ENCODE measurements at places on chromosomes 6 and 20. TPM values are rescaled to one million over a fixed set of nuclear protein-coding genes. Genes with fewer than 3 reads are reported as not detected.

Gene NDRG3
- total RNA-seq: 29.3 TPM

- no peaks in the 10 kb centered on the region for H3K27me3 ChIP-seq
- H3K4me1 ChIP-seq: no peaks in the 10 kb centered on the region
- H3K27ac ChIP-seq: no peak overlapping the region
- no peak overlapping the region for H3K4me3 ChIP-seq
Observed at GRCh38 chr6:149913540-149914240, 9.2 kb downstream of the RAET1G start.

DNA sequence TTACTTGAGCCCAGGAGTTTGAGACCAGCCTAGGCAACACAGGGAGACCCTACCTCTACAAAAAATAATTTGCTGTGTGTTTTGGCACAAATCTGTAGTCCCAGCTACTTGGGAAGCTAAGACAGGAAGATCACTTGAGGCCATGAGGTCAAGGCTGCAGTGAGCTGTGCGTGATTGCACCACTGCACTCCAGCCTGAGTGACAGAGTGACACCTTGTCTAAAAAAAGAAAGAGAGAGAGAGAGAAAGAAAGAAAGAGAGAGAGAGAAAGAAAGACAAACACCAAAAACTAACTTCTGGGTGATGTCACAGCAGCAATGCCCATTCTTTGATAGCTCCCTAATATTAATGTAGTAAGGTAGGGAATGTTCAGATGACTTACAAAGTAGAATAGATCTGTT lies 20.4 kb downstream of the USP49 start:
- DNase-seq: no peak
- H3K4me3 ChIP-seq: no peak overlapping the region
- H3K27ac ChIP-seq: no peak overlapping the region
- H3K36me3 ChIP-seq: no peaks in the 10 kb centered on the region
- H3K4me1 ChIP-seq: no peaks in the 10 kb centered on the region
- H3K27me3 ChIP-seq: no peaks in the 10 kb centered on the region

DNA sequence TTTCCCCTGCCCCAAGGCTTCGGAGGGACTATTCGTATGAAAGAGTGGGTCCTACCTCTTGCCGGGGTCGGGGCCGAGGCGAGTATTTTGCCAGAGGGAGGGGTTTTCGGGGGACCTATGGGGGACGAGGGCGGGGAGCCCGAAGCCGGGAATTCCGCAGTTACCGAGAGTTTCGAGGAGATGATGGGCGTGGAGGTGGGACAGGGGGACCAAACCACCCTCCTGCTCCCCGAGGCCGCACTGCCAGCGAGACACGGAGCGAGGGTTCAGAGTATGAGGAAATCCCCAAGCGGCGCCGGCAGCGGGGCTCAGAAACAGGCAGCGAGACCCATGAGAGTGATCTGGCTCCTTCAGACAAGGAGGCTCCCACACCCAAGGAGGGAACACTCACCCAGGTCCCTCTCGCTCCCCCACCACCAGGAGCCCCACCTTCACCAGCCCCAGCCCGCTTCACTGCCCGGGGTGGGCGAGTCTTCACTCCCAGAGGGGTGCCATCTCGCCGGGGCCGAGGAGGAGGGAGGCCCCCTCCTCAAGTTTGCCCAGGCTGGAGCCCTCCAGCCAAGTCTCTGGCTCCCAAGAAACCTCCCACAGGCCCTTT lies 11.3 kb downstream of the PRRC2A start:
- H3K27ac ChIP-seq: no peak overlapping the region
- peaks cover 62% of the 10 kb centered on the region for H3K36me3 ChIP-seq
- no peaks in the 10 kb centered on the region for H3K4me1 ChIP-seq
- no peak overlapping the region for H3K4me3 ChIP-seq

DNA sequence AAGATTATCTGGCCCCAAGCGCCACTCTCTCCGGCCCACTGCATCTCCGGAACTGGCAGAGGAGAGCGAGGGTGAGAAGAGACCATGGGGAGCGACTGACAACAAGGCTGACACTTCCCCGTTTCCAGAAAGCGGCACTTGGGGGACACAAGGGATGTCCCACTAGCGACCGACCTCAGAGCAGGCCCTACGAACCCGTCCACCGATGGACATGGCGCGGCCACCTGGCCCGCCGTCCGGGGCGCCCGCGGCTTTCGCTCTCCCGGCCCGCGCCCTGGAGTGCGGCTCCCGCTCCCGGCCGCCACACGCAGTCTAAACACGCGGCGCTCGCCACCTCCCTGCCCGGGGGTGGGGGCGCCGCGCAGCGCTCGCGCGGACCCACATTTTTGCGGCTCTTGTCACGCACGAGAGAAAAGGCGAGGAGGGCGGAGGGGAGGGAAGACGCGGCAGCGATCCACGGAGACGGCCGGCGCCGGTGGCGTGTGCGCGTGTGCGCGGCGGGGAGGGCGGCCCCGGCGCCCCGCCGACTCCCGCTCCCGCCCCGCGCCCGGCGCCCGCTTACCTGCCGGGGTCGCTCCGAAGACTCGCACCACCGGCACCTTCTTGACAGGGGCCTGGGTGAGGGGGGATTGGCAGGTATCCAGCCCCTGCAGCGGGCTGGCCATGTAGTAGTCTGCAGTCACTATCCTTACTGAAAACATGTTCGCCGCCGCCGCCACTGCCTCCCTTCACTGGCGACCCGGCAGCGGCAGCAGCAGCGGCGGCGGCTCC lies 645 bp downstream of the REV3L start:
- peak overlapping the region; percentile 68 for H3K4me3 ChIP-seq
- H3K36me3 ChIP-seq: no peaks in the 10 kb centered on the region
- no peak for DNase-seq
- H3K4me1 ChIP-seq: peaks cover 50% of the 10 kb centered on the region
- H3K27ac ChIP-seq: peak overlapping the region; percentile 86

DNA sequence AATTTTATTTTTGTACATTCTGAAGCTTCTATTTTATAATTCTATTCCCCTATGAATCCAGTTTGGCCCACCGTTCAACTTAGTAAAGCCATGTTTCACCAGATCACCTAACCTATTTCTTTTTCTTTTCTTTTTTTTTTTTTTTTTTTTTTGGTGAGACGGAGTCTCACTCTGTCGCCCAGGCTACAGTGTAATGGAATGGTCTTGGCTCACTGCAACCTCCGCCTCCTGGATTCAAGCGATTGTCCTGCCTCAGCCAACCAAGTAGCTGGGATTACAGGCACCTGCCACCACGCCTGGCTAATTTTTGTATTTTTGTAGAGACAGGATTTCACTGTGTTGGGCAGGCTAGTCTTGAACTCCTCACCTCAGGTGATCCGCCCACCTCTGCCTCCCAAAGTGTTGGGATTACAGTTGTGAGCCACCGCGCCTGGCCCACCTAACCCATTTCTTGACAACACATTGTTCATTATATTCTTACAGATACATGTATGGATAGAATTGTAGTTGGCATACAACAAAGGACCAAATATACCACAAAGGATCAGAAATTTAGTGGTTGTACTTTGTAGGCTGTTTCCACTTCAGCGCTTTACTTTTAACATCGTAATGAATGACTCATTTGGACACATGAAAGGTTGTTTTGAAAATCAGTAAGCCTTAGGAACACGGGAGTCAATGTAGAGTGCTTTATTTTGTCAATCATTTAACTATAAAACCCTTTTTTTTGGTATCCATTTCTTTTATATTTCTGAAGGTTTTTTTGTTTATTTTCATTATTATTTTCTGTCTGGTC lies 63.2 kb downstream of the GJA1 start:
- no peak overlapping the region for H3K27ac ChIP-seq
- H3K36me3 ChIP-seq: no peaks in the 10 kb centered on the region
- no peak for DNase-seq
- peaks cover 6% of the 10 kb centered on the region for H3K4me1 ChIP-seq
- H3K27me3 ChIP-seq: no peaks in the 10 kb centered on the region
- no peak overlapping the region for H3K4me3 ChIP-seq

DNA sequence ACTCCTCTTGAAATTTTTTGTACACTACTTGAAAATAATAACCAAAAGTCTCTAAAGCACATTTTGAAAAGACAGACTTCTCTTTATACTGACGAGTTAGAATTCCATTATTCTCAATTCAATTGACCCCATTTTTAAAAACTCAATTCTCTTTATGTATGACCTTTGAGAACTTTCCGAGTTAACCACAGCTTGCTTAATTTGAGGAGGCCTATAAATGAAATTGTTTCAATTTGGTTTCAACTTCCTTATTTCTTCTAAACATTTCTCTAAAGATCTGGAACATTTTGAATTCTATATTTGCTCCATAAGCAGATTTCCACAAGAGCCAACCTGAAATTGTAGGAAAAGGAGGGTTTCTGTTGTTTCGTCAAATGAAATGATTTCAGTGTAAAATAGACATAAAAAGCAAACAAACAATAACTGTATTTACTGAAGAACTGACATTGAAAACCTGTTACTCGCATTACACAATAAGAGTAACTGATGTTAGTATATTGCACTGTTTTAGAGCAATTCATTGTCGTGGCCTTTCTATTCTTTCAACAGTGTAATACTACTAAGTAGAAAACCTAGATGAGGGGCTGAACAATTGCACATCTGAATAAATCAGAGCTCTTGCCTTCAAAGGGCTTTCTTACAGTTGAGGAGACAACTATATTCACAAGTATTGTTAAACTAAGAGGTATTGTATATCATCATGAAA lies 223.6 kb downstream of the HIVEP2 start:
- no peak for DNase-seq
- no peak overlapping the region for H3K4me3 ChIP-seq
- H3K4me1 ChIP-seq: no peaks in the 10 kb centered on the region
- H3K36me3 ChIP-seq: no peaks in the 10 kb centered on the region
- H3K27me3 ChIP-seq: no peaks in the 10 kb centered on the region

GRCh38 chr6:22569281-22570184 lies at the start of gene HDGFL1:
Gene HDGFL1, plus strand, starts transcription at chr6:22569566. Its CDS starts 10 bp downstream, at chr6:22569576.
- H3K27me3 ChIP-seq: no peaks in the 10 kb centered on the region
- H3K36me3 ChIP-seq: no peaks in the 10 kb centered on the region
- H3K4me1 ChIP-seq: no peaks in the 10 kb centered on the region
- no peak for DNase-seq
- no peak within 1 kb of the TSS for H3K27ac ChIP-seq

DNA sequence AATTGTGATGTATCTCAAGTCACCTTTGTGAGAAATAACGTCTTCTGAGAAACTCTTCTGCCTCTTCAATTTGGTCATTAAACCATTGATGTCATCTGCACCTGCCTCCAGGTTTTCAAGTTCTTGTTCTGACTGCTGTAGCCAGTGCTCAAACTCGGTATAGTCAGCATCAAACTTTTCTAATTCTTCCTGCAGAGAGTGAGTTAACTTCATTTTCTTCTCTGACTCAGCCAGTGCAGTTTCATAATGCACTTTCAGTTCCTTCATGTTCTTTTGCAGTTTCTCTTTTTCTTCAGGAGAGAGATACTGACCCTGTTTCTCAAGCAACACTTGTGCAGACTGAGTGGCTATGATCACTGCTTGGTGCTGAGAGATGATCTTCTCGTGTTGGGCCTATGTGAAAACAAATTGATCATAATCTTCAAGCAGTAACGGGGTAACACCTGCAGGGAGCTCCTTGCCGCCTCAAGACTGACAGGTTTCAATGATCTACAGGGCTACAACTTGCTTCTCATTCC lies 48.8 kb downstream of the DST start:
- H3K4me1 ChIP-seq: no peaks in the 10 kb centered on the region
- H3K4me3 ChIP-seq: no peak overlapping the region

GRCh38 chr6:26613689-26614683 lies 17.2 kb downstream of the ABT1 start:
- H3K27me3 ChIP-seq: no peaks in the 10 kb centered on the region
- no peaks in the 10 kb centered on the region for H3K36me3 ChIP-seq
- DNase-seq: no peak
- H3K4me3 ChIP-seq: no peak overlapping the region
- no peak overlapping the region for H3K27ac ChIP-seq

DNA sequence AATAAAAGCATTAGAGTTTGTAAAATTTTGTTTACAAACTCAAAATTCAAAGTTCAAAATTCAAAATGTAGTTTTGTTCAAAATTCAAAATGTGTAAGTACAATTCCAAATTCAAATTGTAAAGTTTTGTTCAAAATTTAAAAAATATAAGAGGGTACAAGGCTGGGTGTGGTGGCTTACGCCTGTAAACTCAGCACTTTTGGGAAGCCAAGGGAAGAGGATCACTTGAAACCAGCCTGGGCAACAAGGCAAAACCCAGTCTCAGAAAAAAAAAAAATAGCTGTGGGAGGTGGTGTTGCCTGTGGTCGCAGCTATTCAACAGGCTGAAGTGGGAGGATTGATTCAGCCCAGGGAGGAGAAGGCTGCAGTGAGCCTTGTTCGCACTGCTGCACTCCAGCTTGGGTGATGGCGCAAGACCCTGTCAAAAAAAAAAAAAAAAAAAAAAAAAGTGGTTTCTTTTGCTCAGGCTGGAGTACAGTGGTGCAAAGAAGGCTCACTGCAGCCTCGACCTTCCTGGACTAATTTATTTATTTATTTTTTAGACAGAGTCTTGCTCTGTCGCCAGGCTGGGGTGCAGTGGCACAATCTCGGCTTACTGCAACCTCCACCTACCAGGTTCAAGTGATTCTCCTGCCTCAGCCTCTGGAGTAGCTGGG lies 5.4 kb upstream of the ZBTB12 start:
- H3K27ac ChIP-seq: no peak overlapping the region
- H3K4me1 ChIP-seq: peaks cover 66% of the 10 kb centered on the region
- H3K4me3 ChIP-seq: no peak overlapping the region
- no peak for DNase-seq
- H3K36me3 ChIP-seq: no peaks in the 10 kb centered on the region
- H3K27me3 ChIP-seq: no peaks in the 10 kb centered on the region

Gene FOXC1
- 40.7 TPM for total RNA-seq

DNA sequence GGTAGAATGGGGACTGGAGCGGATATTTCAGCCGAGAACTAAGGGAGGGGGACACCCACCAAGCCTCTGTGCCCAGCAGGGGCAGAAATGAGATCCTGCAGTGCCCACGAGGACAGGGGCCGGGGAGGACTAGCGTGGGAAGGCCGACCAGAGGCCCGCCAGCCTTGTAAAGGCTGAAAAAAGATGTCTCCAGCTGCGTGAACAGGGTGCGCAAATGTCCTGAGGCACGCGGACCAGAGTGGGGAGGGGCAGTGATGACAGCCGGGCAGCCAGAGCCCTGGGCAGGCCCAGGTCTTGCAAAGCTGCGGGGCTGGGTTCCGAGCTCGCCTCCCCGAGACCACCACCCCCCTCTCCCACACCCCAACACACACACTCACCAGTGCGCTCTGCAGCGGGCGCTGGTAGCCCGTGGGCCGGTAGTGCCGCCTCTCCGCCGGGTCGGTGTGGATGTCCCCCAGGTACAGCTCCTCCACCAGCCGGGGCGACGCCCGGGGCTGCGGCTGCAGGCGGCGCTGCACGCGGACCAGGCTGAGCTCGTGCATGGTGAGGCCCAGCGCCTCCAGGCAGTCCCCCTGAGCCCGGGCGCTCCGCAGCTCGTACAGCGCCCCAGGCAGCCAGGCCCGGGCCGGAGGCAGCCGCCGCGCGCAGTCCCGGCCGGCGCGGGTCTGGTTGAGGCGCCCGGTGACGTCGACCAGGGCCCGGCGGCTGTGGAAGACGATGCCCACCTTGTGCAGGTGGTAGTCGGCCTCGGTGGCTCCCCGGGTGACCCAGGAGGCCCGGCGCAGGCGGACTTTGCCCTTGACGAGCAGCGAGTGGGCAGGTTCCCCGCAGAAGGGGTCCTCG lies 48.2 kb downstream of the APCDD1L start:
- H3K27ac ChIP-seq: no peak overlapping the region
- H3K36me3 ChIP-seq: no peaks in the 10 kb centered on the region
- no peaks in the 10 kb centered on the region for H3K4me1 ChIP-seq
- no peak overlapping the region for H3K4me3 ChIP-seq

Gene CENPW
- 46.9 TPM for total RNA-seq
